ENCODE measurements at places on chromosomes 5 and 9.

- DNase-seq = no peak
Measured at GRCh38 chr9:131992906-131993657, 86.6 kb downstream of the MED27 start.

GRCh38 chr5:63029891-63030290, 451.3 kb downstream of the LRRC70 start:
- DNase-seq = no peak

GRCh38 chr9:132578367-132578932, 4.0 kb upstream of the BARHL1 start:
- DNase-seq = no peak

DNA sequence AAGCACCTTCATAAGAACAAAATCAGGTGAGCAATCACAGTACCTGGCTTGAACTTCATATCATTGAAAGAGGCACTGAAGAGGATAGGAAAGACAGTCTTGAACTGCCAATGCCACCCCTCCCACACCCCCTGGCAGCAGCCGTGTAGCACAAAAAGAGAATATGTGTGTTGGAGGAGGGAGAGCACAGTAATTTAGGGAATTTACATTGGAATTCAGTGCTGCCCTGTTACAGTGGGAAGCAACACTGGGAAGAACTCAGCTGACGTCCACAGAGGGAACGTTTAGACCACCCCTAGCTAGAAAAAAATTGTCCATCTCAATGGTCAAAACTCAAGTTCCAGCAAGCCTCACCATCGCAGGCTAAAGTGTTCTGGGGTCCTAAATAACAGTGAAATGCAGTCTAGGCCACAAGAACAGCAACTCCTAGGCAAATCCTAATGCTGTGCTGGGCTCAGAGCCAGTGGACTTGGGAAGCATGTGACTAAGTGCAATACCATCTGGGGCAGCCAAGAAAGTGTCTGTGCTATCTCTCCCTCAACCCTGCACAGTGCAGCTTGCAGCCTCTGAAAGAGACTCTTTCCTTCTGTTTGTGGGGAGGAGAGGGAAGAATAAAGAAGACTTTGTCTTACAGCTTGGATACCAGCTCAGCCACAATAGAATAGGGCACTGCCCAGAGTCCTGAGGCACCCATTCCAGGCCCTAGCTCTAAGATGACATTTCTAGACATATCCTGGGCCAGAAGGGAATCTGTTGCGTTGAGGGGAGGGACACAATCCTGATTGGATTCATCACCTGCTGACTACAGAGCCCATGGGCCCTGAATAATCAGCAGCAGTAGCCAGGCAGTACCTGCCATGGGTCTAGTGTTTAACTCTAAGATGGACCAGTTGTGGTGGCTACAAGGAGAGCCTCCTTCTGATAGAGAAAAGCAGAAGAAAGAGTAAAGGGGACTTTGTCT, 62.1 kb upstream of the VLDLR start:
- peak; percentile 88 for DNase-seq

DNA sequence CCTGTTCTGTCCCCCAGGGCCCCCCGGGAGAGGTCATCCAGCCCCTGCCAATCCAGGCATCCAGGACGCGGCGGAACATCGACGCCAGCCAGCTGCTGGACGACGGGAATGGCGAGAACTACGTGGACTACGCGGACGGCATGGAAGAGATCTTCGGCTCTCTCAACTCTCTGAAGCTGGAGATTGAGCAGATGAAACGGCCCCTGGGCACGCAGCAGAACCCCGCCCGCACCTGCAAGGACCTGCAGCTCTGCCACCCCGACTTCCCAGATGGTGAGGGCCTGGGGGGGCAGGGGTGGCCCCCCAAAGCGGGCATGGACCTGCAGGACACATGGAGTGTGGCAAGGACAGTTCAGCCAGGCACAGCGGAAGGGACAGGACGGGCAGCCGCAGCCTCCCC, 56.0 kb upstream of the FCN2 start:
- DNase-seq = no peak

- peak; percentile 62 for DNase-seq
Measured at GRCh38 chr5:83564069-83564749, 92.7 kb downstream of the VCAN start.

DNA sequence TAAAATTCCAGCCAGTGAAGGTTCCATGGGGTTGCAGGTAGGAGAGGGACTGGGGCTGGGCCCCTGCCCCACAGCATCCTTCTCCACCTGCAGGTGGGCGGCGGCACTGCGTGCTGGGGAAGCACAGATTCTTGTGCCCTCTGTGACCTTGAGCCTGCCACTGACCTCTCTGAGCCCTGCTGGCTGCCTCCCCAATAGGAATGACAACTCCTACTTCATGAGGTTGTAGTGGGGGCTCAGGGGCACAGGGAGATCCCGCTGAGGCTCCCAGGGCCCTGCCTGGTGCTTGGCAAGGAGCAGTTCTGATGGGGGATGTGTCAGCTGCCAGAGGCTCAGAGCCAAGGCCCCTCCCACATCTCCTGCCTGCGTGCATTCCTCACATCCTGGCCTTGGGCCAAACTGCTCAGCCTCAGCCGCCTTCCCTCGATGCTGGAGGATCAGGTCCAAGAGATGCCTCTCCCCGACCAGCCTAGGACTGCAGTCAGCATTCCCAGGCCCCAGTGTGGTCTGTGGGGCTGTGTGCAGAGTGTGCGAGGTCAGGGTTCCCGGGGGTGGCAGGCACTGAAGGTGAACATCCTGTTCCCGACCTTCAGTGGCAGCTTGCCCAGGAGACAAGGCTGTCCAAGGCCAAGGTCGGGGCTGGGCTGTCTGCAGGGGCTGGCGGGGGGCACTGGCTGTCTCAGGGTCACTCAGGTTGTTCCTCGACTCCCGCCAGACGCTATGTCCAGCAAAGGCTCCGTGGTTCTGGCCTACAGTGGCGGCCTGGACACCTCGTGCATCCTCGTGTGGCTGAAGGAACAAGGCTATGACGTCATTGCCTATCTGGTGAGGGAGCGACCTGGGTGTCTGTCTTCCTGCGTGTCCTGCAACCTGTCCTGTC, 7.0 kb downstream of the ASS1 start:
- DNase-seq = peak; percentile 95

GRCh38 chr5:181129601-181130000, 1.4 kb downstream of the OR2V1 start:
- no peak for DNase-seq

DNA sequence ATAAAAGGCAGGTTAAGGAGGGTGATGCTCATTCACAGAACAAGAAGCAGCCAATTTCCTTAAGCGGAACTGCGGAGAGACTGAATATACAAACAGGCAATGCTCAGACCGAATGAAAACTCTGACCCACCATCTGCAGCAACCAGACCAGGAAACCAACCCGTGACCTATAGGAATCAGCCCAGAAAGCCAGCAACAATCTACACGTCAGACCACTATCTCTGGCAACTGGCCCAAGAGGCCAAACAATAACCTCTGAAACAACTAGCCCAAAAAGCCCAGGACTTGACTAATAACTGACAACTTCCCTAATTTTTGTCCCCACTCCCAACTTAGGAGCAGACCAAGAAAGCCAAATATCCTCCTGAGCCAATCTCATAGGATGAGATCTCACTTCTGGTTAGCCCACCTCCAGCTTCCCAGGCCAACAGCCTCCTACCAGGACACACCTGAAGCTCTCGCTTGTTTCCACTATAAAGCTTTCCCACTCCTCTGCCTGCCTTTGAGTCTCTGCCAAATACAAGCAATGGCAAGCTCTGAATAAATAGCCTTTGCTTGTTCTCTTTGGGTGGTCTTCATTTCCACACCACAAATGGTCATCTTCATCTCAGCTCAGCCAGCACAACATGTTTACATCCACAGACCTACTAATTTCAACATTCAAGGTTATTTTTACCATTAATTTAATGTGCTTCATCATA, 168.5 kb downstream of the HSD17B3 start:
- no peak for DNase-seq

DNA sequence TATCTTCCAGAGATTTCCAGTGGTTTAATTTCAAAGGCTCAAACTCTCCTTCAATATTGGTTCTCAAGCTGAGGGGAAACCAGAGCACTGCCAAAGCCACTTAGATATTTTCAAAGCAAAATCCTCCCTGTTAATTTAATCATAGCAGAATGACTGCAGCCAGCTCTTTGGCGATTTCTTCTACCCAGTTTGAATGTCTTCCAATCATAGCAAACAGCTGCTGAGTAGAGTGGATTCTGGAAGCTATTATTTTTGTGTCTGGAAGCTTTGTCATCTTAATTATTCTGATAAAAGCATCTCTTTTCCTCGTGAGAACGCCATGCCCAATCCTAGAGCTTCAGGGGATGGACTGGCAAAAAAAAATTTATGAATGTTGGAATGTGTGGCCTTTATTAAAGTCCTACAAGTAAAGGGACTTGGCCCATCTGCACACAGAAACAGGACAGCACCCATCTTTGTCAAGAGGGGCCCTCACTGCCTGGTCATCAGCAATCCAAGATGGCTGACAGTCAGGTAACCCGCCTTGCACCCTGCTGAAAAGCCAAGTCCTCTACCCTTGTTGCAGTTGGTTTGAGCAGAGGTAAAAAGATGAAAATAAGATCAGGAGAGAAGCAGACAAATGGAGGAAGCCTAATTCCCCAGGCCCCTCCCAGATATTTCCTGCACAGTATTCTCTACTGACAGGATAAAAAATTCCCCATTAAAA, 125.1 kb downstream of the SUSD1 start:
- peak; percentile 49 for DNase-seq

- no peak for DNase-seq
Measured at GRCh38 chr5:172504701-172505402, 50.5 kb upstream of the SH3PXD2B start.

DNA sequence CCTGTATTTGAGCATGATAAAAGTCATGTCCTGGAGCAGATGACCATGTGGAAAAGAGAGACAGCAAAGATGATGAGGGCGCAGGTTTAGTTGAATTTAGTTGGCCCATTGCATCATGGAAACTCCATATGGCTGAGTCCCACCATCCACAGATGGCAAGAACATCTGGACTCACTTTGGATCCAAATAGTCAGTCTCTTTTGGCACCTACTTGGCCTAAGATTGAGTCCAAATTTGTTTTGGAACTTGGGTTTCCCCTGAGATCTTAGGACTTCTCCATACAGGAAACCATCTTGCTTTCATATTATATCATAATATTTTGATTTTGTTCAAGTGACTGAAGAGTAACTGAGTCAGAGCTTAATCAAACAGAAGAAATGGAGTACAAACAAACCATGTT, 217.5 kb downstream of the DRD1 start:
- no peak for DNase-seq

GRCh38 chr5:52262844-52263243, 524.9 kb upstream of the ITGA1 start:
- no peak for DNase-seq

DNA sequence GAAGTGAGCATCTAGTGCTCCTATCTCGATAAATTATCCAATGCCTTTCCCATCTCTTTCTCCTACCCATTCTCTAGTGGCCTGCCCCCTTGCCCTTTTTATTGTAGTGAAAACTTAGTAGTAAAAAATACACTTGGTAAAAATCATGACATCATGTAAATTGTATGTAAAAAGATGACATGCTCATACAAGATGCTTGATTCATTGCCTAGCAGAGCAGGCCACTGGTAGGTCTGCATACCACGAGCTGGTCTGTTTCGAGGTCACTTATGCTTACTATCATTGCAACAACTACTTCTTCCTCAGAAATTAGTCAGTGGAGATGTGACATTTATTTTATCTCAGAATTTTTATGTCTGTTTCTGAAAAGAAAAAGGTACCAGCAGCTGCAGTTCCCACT, 177.3 kb downstream of the C9orf152 start:
- DNase-seq = no peak

DNA sequence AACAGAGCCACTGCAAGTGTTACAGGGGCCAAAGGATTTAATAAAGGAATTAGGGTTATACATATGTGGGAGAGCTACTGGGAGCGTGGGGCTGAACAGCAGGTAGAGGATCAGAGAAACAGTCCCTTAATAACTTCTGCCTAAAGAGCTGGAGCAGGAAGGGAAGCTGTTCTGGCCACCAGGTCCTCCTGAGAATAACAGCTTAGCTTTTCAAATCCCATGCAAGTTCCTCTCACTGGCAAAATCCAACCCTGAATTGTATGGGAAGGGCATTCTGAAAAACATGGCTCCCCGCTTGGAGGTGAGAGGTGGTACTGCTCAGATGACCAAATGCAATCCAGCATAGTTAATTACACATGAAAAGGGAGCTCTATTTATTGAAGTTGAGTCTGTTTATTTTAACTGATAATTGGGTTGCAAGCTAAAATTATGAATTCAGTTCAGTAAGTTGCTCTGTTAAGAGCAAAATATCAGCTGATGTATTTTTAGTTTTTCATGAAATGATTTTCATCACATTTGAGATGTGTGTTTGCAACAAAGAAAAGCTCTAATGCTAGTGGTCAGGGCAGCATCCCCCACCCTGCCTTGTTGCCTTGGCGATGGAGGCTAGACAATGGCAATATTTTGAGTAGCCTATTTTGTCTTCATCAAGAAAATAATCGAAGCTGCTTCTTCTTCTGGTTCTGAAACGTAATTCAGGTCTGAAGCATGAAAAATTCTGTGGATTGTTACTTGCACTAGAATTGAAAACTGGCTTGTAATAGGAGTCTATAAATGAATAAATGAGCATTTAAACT, 58.4 kb upstream of the SH3GL2 start:
- DNase-seq = no peak

- peak; percentile 93 for DNase-seq
Measured at GRCh38 chr5:172795318-172795977, 24.5 kb upstream of the DUSP1 start.

GRCh38 chr5:54347221-54347865, 37.0 kb upstream of the ARL15 start:
- no peak for DNase-seq

DNA sequence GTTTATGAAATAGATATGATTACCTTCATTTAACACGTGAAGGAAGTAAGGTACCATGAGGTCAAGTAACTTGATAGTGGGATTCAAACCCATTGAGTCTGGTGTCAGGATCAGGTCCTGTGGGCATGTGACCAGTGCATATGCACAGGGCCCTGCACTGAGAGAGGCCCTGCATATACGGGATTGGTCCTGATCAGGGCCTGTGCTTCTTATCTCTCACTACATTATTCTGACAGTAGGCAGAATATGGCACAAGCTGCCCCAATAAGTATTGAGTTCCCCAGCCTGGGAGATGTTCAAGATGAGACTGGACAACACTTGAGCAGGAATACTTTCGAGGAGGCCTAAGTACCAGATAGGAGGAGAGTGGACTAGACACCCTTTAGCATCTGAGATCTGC, 44.0 kb downstream of the GALNT10 start:
- DNase-seq = no peak

- no peak for DNase-seq
Measured at GRCh38 chr5:79875230-79875629, 115.8 kb downstream of the MTX3 start.

All from astrocyte of the cerebellum (primary cell).